ENCODE measurements at places on chromosomes 6 and 20.

- no peak for DNase-seq
Measured at GRCh38 chr6:145042559-145042958, 692.8 kb downstream of the EPM2A start.

DNA sequence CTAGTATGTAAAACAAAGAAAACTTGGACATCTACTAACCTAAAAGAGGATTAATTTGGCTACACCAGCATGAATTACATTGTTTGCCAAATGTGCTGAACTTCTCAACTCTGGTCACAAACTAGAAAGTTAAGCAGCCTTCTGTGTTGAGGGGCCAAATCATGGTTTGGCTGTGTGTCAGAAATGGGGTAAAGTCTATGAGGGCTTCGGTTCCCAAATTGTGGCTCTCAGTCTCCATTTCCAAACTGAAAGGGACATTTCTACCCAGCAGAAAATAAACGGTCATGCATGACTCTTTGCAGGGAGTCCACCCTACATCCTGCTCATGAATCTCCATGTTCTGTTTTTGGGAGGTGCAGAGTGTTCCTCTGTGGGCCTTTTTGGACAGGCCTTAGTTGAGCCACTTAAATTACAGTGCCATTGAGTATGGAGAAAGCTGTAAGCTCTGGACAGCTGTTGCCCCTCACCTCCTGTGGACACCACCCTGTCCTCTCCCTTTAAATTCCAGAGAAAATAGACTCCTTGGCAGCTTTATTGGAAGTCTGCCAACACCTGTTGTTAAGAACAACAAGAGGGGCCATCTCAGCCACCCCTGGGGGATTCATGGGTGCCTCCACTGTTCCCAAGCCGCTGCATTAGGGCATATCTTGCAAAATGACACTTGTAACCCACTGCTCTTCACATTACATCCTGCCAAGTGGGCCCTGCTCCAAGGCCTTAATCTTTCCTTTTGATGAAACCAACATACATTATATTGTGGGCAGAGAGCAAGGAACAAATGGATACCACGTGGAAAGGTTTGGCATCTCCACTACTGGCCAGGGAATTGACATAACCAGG is 27.5 kb upstream of the SNRPC start:
- no peak for DNase-seq

- DNase-seq, result no peak
Measured at GRCh38 chr6:26290941-26291340, 74.1 kb upstream of the BTN3A2 start.

GRCh38 chr20:47810721-47811347 is 25.6 kb upstream of the SULF2 start:
- DNase-seq, result no peak

- DNase-seq, result no peak
Measured at GRCh38 chr6:27415898-27416297, 27.3 kb downstream of the ZNF391 start.

GRCh38 chr6:138586638-138587037 is 87.3 kb upstream of the NHSL1 start:
- DNase-seq, result no peak

- DNase-seq, result peak; percentile 22
Measured at GRCh38 chr6:21594416-21595281, 1.1 kb downstream of the SOX4 start.

DNA sequence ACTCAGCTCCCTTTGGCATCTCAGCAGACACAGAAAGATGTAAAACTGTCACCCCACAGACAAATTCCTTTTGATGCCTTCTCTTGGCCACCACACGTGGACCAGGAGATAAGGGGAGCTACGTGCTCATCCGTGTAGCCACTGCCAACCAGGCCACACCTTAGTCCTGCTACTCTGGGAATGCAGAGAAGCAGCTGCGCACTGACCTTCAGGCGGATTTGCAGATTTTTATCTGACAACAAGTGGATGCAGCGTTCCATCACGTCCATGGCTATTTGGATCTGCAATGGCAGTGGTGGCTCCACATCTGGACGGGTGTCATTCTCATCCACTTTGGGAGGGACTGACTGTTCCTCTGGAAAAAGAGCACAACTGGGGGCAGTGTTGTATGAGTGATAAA is 30.8 kb downstream of the TTI1 start:
- DNase-seq, result no peak

DNA sequence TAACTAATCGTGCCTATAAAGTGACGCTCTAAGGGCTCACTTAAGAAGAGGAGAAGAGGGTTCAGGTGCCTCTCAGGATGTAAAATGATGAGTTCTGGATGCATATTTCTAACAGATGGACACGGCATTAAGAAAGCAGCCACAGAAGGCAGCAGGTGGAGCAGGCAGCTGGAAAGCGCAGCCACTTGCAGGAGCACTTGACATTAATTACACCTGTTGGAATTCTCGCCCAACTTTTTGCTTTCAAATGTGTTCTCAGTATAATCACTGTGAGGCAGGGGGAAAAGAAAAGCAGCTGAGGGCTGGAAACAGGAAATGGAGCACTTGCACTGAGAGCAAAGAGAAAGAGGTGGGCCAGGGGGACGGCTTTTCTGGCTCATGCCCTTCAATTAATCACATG is 164.2 kb downstream of the NKAIN2 start:
- no peak for DNase-seq

GRCh38 chr20:48816282-48817205 is 11.3 kb downstream of the PREX1 start:
- no peak for DNase-seq

DNA sequence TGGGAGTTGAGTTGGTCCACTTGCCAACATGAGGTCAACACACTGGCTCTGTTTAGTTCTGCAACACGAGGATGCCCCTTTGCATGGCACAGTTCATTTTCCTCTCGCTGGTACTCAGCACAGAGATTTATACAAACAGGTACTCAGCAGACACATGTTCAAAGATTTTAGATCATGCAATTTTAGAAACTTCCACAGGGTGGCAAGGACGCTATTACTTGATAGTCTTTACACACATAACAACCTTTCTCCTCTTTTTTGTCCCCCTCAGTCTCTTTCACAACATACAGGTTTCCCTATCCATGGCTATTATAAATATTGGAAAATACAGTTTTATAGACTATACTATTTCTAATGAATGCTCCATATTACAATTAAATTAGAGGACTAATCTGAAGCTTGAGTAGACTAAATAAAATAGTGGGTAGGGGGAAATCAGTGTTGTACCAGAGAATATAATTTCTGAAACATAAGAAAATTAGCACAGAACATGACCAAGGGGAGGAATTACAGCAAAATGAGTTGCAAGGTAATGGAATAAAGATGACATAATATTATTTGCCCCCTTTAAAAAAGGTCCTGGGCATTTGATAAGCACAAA is 331.8 kb upstream of the BTBD3 start:
- no peak for DNase-seq

GRCh38 chr6:106360410-106360988 is at the start of gene CRYBG1:
Gene CRYBG1, plus strand, starts transcription at chr6:106360717. Its CDS starts 192 bp downstream, at chr6:106360909.
- DNase-seq, result peak; percentile 77

DNA sequence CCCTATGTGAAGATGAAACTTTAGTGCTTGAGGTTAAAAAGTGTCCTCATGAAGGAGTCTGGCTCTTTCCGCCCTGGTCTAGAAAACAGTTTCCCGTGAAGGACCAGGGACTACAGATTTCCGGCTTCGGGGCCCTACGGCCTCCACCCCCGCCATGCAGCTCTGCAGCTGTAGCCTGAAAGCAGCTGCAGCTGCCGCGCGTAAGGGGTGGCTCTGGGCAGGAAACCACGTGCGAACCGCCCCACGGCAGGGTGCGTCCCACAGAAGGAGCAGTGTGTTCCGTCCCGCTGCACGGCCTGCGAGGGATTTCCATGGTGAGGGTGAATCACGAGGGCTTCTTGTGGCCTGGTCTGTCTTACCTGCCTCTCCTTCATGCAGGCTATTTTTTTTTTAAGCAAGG is 117.0 kb downstream of the ERMARD start:
- peak; percentile 50 for DNase-seq

DNA sequence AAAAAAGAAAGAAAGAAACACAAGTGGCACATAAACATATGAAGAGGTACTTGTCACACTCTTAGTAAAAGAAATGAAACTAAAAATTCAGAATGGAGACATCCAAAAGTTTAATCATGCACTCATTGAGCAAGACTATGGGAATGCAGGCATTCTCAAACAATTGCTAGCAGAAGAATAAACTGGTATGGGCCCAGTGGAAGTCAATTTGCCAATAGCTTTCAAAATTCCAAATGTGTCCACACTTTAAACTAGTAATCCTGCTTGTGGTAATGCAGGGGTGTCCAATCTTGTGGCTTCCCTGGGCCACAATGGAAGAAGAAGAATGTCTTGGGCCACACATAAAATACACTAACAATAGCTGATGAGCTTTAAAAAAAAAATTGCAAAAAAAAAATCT is 97.4 kb downstream of the EPB41L2 start:
- no peak for DNase-seq

- no peak for DNase-seq
Measured at GRCh38 chr6:29919506-29920445, 22.6 kb upstream of the HLA-A start.

DNA sequence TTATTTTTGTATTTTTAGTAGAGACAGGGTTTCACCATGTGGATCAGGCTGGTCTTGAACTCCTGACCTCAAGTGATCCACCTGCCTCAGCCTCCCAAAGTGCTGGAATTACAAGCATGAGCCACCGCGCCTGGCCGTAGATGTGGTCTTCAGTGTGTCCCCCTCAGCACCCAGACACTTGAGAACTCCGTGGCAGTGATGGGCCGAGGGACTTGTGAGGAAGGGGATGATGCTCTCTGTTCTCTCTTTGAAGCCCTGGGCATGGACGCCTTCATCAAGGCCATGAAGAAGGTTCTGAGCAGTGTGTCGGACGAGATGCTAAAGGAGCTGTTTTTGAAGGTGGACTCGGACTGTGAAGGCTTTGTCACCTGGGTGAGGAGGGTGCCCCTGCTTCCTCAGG is 16.9 kb downstream of the EFCAB8 start:
- DNase-seq, result no peak

GRCh38 chr6:89436226-89436625 is 3.3 kb downstream of the ANKRD6 start:
- no peak for DNase-seq
